ENCODE measurements at places on chromosomes 2 and 18.
A peak's percentile ranks its signal among the peaks of the same experiment; 100 is the strongest.

GRCh38 chr2:160892204-160892603, 268.0 kb upstream of the TANK start:
- no peak for DNase-seq

DNA sequence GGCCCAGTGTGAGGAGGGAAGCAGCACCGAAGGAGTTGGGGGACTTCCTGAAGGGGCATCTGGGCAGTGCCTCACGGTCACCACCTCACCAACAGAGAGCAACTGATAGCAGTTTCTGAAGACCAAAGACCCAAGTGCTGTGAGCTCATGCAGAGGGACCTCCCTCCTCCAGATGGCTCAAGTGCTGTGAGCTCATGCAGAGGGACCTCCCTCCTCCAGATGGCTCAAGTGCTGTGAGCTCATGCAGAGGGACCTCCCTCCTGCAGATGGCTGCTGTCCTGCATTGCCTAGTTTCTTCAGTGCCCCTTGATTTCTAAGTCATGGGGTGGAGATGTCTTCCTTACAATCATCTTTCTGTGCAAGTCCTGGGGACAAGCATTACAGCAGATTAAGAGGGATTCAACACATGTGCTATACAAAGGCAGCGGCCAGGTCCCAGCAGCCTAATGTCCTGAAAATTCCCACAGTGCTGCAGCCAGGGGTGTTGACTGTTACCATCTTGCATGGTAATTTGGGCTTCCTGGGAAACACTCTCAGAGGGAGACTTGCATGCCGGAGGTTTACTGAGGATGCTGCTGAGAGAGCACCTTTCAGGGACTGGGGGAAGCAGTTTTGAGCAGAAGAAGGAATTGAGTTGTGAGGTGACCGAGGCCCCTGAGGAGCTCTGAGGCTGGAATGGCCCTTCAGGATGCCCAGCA, 409.3 kb downstream of the GALR1 start:
- no peak for DNase-seq

DNA sequence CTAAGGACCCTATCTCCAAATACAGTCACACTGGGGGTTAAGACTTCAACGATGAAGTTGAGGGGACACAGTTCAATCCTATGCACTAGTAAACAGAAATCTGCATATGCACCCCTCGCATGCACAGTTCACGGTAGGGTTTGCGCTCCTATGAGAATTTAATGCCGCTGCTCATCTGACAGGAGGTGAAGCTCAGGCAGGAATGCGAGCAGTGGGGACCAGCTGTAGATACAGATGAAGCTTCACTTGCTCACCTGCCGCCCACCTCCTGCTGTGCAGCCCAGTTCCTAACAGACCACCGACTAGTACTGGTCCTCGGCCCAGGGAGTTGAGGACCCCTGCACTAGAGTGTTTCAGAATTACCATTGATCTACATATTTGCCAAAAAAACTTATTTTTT, 40.0 kb upstream of the FAHD2A start:
- DNase-seq, result no peak

DNA sequence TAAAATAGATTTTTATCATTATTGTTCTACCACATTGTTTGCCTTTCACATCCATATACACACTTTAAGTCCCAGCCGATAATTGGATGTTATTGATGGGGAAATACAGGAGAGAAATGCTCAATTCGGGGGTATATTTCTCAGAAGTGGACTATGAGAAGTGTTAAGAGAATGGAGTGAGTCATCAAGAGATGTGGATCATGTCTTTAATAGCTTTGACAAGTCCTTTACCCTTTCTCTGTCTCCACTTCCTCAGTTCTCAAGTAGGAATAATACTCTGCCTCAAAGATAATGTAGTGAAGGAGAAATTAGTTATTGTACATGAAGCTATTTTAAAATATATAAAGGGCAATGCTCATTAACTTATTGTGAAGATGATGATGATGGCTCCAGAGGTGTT, 1017.6 kb upstream of the PIK3C3 start:
- DNase-seq, result no peak

DNA sequence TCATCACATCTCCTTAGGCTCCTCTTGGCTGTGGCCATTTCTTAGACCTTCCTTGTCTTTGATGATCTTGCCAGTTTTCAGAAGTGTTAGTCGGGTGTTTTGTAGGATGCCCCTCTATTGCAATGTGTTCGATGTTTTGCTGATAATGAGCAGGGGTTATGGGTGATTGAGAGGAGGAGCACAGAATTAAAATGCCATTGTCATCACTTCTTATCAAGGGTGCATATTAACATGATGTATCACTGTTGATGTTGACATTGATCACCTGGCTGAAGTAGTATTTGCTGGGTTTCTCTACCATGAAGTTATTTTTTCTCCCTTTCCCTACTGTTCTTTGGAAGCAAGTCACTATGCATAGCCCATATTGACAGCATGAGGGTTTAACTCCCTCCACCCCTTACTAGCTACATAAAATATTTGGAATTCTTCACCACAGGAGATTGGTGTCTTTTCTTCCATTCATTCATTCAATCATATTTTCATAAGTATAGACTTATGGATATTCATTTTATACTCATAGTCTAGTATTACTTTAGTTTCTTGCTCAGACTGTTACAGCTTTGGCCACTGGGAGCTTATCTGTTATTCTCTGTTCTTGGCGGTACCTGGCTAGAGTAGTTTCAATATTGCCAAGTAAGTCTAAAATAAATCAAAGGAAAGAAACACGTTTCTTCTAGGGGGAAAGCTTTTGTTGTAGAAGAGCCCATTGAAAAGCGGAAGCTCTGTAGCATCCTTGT, 54.5 kb upstream of the TMEM87B start:
- DNase-seq, result no peak

GRCh38 chr2:151391436-151391835, 18.3 kb upstream of the RIF1 start:
- no peak for DNase-seq

- DNase-seq, result no peak
These were observed 279.8 kb downstream of the AFF3 start for GRCh38 chr2:99862566-99862965.

DNA sequence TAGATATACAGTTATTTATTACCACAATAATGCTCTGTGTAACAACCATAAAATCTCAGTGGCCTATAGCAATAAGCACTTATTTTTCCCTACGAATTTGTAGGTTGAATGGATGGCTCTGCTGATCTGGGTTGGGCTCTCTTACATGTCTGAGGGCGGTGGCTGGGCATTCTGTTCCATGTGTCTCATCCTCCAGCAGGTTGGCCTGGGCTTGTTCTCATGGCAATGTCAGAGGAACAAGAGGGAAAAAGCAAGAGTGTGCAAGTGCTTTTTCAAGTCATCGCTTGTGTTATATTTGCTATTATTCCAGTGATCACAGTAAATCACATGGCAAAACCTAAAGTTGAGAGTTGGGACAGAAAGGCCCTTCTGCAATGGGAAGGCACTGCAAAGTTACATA, 30.4 kb upstream of the MYO3B start:
- DNase-seq, result no peak

DNA sequence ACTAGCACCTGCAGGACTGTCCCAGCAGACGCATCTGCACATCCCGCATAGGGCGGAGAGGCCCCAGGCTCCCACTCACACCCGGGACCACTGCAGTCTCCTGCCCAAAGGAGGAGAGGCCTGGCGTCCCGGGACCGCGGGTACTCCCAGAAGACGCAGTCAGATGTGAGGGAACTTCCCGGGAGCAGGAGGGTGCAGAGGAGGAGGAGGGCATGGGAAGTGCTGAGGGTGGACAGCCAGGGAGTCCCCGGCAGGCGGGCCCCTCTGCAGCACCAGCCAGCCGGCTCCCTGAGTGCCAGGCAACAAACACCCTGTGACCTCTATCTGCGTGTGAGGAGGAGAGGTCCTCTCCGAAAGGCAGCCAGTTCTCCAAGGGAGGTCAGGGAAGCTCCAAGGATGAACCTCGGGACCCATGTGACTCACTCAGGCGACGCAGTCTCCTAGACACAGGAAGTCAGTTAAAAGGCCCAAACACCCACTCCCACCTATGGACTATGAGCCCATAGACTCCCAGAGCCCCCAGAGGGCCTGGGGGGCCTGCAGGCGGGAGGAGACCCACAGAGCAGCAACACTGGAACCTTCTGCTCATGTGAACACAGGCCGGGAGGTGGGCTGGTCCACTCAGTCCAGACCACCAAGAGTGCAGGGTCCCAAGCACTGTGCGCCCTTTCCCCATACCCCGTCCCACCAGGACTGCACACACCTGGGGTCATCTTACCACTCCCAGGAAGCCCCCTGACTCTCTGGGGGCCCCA, 4.2 kb downstream of the PXDN start:
- DNase-seq, result no peak

DNA sequence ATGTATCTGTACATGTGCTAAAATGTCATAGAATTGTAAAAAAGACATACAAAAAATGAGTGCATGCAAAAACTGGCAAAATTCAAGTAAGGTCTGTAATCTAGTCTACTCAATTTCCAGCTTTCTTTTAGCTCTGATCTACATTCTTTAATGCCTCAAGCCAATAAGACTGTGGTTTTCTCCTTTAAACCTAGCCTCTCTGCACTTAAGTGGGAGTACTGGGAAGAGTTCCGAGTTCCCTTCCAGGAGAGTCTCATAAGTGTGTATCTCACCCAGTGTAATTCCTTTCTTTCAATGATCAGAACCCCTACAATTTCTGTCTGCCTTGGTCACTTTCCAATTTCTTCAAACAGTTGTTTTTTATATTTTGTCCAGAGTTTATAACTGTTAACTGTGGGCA, 150.1 kb downstream of the PTRHD1 start:
- DNase-seq, result no peak

DNA sequence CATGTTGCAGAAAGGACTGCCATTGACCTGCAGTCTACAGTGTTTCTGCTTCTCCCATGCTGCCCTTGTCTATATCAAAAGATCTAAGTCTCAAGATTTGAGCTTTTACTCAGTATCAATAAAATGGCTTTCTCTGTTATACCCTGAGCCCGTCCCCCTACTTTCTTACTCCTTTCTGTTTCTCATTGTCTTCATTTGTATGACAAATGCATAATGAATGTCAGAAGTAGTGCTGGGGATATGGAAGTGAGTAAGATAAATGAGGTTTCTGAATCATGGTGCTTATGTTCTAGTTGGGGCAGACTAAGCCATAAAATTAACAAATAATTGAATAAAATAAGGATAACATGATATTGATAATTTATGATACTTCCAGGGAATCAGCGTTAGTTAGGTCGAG, 128.6 kb downstream of the PARD3B start:
- no peak for DNase-seq

- DNase-seq, result peak; percentile 33
These were observed 2.7 kb downstream of the STK16 start for GRCh38 chr2:219247678-219248642.

- DNase-seq, result no peak
These were observed 70.8 kb downstream of the INPP4A start for GRCh38 chr2:98515250-98515991.

DNA sequence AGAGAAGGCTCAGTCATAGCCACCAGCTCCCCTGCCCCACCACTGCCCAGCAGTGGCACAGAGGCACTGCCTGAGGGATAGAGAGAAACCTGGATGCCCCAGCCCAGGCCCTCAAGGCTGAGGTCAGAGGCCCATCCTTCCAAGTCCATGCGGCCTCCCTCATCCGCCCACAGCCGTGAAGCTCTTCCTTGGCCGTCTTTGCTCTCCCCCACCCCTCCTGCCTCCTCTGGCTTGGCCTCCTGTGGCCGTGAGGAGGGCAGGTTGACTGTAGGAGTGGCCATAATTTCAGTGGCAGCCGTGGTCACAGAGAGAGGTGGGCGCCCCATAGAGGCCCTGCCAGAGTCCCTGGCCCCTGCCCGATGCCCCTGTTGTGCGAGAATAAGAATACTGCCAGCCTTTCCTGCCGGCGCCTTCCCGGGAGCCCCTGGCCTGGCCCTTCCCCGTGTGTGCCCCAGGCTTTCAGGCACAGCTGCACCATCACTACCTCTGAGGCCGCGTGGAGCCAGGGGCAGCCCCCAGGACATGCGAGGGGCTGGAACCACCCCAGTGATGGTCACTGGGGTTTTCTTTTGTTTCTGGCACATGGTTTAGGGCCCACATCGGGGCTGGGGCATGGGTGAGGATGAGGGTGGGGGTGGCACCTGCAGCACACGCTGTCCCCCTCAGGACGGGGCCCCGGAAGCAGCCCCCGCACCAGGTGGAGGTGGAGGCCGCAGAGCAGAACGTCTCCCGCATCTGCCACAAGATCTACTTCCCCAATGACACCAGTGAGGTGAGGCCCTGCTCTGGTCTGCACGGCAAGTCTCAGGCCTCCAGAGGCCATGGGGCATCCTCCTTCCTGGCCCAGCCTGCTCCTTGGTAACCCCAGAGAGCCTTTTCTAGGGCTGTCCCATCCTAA, 13.1 kb upstream of the GPR17 start:
- DNase-seq, result no peak

GRCh38 chr18:31617031-31617717, 25.5 kb downstream of the TTR start:
- DNase-seq, result no peak

DNA sequence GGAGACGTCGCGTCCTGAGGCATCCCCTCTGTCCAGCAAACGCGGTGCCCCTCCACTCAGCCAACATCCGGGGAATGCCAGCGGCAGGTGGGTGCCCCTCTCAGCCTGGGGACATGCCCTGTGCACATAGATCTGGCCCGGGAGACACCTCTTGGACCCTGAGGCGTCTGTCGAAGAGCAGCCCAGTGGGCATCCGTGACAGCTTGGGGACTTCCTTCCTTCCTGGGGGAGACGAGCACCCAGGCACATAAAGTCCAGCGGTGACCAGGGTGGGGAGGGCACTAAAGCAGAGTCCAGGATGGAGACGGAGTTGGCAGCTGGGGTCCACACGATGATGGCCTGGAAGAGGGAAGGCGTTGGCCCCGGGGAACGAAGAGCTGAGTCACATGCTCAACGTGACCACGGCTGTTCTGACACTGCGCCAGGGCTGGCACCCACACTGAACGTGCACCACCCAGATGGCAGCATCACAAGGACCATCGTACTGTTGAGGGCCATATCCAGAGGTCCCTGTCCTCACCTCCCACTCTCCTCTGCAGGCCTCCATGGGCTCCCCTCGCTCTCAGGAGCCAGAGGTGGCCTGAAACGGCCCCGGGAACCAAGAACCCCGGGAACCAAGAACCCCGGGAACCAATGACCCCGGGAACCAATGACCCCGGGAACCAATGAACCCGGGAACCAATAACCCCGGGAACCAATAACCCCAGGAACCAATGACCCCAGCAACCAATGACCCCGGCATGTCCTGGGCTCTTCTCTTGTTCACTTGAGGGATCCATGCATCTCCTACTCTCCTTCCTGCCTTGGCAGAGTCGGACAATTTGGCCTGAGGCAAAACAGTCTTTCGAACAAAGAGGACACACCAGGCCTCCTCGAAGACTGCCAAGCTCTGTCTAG, 22.6 kb downstream of the HDAC4 start:
- no peak for DNase-seq

GRCh38 chr2:105926960-105927678, 182.4 kb downstream of the NCK2 start:
- peak; percentile 28 for DNase-seq

GRCh38 chr2:159094173-159094737, 125.8 kb downstream of the TANC1 start:
- DNase-seq, result no peak

Measured in activated CD4-positive, alpha-beta T cell treated with anti-CD3 and anti-CD28 coated beads for 24 hours (primary cell).